ENCODE measurements at places on chromosomes 13 and 19.

DNA sequence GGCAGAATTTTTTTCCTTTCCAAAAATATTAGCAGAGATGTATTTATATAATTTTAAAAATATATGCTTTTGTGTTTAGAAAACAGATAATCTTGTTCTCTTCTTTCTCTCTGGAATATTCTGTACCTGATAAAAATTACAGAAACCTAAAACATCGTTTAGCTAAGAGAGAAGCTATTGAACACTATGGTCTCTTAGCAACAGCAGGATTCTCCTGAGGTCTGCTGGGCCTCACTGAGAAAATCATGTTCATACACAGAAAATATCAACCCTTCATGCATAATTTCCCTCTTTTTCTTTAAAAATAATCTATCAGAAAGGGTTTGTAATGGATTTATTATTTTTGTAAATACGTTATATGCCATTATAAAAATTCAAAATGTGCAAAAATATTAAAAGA is 242.2 kb downstream of the DCLK1 start:
- DNase-seq = no peak

DNA sequence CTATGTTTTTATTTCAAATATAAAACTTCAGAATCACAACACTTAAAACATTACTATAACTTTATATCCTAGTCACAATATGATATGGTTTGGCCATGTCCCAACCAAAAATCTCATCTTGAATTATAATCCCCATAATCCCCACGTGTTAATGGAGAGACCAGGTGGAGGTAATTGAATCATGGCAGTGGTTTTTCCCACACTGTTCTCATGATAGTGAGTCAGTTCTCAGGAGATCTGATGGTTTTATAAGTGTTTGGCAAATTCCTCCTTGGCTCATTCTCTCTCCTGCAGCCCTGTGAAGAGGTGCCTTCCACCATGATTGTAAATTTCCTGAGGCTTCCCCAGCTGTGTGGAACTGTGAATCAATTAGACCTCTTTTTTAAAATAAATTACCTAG is 307.6 kb downstream of the SPRY2 start:
- DNase-seq = no peak

DNA sequence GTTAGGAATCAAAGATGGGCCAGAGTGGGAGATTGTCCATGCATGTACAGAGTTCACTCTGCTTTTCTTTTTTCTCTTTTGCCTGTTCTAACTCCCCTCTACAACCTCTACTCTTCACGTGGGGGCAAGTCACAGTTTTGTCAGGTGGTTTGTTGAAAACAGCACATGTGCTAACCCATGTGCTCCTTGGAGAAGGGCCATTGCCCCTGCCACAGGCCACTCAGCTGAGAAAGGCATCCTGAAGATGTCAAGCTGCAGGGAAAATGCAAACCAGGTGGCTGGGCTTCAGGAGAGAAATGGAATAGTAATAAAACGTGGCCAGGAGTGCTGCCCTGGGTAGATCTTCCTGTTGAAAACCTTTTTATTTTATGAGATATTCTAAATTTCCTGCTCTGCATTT is 35.3 kb upstream of the SLC10A2 start:
- DNase-seq = no peak

- DNase-seq = peak; percentile 63
Measured at GRCh38 chr13:93230261-93230855, 3.8 kb downstream of the GPC6 start.

DNA sequence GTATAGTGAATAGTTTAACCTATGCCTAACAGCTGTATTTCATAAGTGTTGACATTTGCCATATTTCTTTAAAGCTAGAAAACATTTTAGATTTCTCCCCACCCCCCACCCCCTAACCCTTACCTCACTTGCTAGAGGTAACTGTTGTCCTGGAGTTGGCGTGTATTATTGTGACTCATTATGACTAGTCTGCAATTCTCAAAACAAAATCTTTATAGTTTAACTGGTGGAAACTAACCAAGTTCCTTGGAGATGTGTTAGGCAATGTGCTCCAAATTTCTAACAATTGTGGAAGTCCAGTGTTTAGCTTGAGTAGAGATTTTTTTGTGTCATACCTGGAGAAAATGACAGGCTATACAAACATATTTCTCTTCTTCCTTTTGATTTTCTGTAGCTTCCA is 38.0 kb downstream of the KCTD4 start:
- peak; percentile 78 for DNase-seq

GRCh38 chr13:56352901-56353300 is 787.8 kb upstream of the PRR20A start:
- no peak for DNase-seq

Data from GM03348 (cell line).